ENCODE measurements at places on chromosomes 16 and 17.

GRCh38 chr17:60941028-60941427 is 263.4 kb downstream of the BCAS3 start:
- DNase-seq: no peak

DNA sequence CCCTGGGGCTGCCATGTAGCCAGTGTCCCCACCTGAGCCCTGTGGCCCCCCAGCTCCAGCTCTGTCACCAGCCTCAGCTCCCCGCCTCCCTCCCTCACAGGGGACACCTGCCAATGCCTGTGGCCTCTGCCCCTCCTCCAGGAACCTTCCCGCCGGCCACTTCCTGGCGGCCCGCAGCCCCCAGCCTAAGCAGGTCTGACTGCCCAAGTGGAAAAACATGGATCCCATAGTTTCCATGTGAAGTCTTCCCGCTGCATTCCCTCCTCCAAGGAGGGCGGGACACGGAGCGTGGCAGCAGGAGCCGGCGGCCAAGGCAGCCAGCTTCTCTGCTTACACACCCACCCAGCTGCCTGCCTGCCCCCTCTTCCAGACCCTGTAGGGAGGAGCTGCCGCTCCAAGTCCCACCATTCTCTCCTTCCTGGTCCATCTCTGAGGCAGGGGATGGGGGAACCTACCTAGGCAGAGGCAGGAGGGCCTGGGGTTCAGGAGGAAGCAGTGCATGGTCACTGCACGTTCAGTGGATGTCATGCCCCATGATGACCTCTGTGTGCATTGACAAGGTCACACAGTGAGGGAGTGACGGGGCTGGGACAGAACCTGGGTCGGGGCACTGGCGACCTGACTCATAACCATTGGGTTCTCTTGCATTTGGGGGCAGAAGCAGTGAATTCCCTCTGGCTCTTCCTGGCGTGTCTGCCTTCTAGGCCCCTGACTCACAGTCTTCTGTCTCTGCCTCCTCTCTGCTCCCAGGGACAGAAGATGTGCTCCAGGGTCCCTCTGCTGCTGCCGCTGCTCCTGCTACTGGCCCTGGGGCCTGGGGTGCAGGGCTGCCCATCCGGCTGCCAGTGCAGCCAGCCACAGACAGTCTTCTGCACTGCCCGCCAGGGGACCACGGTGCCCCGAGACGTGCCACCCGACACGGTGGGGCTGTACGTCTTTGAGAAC is 8.7 kb downstream of the VASN start:
- no peak for DNase-seq

GRCh38 chr17:83053739-83054451 is 25.5 kb upstream of the METRNL start:
- DNase-seq: no peak

- DNase-seq: no peak
Measured at GRCh38 chr16:80065541-80065940, 465.0 kb upstream of the MAF start.

DNA sequence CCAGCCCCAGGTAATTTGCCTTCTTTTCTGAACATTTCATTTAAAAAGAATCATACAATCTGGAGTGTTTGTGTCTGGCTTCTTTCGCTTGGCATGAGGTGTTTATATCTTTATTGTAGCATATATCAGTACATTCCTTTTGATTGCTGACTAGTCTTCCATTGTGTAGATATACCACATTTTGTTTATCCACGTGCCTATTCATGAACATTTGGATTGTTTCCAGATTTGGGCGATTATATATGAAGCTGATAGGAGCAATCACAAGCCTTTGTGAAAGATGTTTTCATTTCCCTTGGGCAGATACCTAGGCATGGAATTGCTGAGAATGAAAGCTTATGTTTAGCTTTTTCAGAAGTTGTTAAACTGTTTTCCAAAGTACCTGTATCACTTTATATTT is 120.3 kb downstream of the AATF start:
- no peak for DNase-seq

DNA sequence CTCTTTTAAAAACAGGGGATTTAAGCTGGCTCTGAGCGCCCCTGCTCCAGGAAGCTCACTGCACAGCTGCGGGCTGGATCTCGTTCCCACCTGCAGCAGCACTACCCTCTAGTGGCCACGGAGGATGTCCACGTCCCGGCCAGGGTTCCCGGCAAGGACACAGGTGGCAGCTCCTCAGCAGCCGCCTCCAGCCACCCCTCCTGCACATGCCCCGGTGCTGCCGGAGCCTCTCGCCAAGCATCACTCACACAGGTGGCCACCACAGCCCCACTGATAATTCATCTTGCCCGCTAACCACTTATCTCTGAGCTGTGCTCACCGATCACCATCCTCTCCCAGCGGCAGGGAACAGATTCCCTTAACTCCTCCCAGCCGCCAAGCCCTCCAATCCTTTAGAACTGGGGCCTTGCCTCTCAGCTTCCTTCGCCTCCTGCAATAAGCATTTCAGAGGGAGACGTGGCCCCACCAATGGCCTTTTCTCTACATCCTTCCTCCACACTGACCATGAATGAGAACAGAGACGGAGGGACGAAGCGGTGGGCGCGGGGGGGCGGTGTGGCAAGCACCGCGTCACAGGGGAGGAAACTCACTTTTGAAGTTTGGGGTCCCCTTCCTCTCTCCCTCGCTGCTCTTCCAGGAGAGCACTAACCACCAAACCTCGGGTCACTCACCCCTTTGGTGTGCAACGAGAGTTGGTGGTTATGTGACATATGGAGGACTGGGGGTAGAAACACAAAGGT is 222.1 kb downstream of the RBFOX3 start:
- DNase-seq: no peak

DNA sequence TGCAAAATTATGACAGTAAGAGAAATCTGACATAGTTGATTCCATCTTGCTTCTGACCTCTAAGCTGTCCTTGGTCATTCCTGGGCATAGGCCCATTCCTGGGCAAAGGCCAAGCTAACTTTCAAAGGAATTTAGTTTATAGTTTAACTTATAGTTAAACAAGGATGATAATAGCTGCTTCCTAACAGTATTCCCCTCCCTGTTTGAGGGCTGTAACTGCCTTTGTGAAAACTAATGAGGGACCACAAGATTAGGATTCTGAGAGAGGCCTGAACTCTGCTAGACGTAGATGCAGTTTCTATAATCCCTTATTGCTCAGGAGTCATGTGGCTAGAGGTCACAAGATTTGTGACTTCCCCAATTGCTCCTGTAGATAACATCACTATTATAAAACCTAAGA is 80.2 kb upstream of the ASIC2 start:
- no peak for DNase-seq

DNA sequence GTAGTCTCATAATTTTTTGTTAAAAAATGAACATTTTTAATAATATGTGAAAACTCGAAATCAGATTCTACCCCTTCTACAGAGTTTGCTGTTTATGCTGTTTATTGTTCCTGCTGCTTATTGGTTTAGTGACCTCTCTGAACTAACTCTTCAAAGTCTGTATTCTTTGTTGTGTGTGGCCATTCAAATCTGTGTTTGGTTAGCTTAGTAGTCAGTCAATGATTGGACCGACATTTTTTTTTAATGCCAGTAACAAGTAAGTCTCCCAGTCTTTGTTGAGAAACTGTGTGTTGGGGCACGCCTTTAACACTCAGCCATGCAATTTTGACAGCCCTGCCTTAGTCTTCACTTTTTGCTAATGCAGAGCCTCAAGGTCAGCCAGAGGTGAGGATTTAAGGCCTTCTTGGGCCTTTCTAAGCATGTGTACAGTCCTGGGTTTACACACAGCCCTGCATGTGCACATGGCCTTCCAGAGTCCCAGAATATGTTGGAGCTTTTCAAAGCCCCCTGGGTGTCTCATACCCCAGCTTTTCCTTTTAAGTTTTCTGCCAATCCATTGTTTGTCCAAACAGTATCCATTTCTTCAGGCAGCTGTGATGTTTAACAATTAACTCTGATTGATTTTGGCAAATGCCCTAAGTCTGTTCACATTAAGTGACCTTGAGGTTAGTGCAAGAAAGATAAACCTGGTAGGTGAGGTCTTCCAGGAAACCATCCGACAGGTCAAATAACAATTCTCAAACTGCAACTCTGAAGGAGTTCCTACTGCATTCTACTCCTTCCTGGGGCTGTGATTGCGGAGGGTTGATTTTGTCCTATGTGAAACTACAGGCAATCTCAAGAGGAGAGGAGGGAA is 389.3 kb downstream of the PMP22 start:
- DNase-seq: no peak

DNA sequence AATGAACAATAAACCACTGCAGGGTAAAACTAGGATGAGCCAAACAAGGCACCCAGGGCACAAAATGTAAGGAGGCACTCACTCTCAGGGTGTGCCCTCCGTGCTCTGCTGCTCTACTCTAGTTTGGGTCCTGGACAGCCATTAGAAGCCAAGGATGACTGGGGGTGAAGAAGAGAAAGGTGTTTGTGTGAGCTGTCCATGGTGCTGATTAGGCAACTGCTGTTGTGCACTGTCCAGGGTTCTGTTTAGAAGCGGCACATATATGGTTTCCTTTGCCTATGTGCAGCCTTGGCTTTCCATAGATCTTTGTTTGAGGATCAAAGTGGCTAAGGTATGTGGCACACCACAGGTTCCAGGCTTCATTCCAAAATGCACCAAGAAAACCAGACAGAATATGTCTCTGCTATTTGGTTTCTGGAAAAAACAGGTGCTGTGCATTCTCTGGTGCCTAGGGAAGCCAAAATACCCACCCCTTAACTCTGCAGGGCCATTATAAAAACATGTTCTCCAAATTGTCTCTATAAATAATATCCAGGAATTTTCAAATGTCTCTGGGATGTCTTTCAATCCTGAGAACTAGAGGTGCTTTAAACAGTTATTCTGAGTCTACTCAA is 123.5 kb downstream of the CBLN1 start:
- DNase-seq: no peak

DNA sequence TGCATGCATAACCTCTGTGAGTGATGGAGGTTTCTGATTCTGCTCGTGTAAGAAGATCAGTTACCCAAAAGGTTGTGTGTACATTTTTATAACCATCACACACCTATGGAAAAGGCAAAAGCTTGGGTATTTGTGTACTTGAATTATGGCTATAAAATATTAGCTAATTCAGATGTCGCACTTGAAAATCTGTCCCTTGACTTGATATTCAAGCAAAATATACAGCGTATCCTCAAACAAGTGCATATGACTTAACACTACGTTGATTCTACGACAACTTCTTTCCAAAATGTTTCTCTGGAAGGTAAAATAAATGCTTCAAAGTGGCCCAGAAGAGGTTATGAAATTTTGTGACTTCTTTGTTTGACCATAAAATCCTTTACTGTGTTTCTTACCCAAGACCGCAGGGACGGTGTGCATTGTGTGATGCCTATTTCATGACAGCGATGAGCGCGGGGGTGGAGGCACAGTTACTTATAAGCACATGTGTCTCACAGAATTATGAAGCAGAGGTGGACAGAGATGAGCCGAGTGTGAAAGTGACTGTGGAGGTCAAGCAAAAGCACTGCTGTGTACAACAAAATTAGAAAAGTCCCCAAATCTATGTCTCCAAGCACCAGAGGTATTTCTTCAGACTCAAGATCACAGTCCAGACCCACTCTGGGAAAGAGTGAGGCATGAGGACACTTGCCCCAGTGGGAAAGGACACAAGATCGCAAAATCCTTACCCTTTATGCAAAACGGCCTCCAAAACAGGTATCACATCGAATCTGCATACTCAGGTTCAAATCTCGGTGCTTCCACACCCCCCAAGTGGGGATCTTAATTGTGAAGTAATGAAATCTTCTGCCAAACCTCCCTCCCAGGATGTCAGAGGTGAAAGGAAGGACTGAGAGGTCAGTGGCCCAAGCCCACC is 4.1 kb upstream of the HOXB9 start:
- no peak for DNase-seq

- no peak for DNase-seq
Measured at GRCh38 chr16:82358606-82359221, 188.7 kb upstream of the MPHOSPH6 start.

DNA sequence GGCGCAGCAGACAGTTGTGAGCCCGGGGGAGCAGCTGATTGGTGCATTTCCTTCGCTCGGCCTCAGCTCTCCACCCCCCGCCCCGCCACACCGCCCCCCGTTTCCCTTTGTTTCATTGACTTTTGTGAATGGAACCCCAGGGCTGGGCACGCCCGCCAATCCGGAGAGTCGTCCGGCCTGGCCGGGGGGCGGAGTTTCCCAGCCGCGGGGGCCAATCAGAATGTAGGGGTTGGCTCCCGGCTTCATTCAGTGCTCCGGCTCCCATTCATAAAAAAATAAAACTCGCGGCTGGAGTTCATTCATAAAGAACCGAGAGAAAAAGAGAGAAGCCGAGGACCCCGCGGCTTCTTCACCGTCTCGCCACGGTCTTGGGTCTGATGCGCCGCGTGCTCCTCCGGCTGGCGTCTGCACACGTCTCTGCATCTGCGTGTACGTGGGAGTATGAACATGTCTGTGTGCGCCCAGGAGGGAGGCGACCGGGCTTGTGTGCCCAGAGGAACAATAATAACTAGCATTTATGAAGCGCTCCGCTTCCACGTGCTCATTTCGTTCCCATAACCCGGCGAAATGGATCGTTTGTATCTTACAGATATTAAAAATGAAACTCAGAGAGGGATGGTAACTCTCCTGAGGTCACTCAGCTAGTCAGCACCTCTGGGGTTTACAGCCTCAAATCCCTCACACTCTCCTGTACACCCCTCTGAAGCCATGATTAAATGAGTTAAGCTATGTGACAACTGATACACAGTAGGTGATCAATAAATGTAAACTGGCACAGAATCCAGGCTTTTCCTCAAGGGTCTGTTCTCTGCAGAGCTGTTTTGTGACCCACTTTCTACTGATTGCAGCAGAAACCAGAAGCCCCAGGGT is at the start of gene ETV4:
TSS of gene ETV4 (minus strand) at position 22 of the 870 bp plus-strand sequence. CDS start 723 bp downstream, outside the sequence.
- peak; percentile 75 for DNase-seq

GRCh38 chr16:57624044-57624688 is 4.3 kb upstream of the ADGRG1 start:
- no peak for DNase-seq

GRCh38 chr17:74945543-74945942 is 9.8 kb downstream of the OTOP3 start:
- no peak for DNase-seq

GRCh38 chr17:18379246-18380146 is 1.9 kb downstream of the EVPLL start:
- no peak for DNase-seq

Measured in NCI-H510A (cell line).